ENCODE measurements at places on chromosomes 7 and 10.

DNA sequence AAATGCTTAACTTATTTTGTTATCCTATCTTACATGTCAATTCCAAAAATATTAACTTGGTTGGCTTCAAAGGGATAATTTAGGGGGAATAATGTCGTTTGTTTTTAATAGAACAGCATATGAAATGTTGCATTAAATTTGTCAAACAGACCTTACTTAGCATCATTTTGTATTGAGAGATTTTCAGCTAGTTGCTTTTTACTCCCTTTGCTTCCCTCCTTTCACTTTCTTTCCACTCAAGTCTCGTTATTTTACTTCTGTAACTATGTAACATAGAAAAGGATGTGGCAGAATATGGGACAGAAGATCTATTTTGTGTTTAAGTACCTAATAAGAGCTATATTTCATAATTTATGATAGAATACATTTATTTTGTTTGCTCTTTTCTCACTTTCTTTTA, 2.6 kb downstream of the PHYHIPL start:
- DNase-seq = no peak

GRCh38 chr7:106041140-106041717, 70.9 kb downstream of the SYPL1 start:
- DNase-seq = peak; percentile 42

GRCh38 chr7:3861941-3862340, 560.9 kb downstream of the SDK1 start:
- no peak for DNase-seq

DNA sequence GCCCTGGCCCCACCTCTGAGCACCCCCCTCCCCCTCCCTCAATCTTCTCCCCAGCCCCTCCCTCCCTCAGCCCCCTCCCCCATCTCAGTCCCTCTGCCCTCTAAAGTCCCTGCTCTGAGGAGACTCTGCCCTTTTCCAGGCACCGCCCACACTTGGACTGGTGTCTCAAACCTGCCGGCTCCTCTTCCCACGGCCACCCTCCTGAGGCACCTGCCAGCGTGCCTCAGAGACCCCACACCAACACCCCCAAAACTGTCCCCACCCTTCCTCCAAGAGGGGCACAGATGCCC, 34.6 kb upstream of the HSPB1 start:
- no peak for DNase-seq

DNA sequence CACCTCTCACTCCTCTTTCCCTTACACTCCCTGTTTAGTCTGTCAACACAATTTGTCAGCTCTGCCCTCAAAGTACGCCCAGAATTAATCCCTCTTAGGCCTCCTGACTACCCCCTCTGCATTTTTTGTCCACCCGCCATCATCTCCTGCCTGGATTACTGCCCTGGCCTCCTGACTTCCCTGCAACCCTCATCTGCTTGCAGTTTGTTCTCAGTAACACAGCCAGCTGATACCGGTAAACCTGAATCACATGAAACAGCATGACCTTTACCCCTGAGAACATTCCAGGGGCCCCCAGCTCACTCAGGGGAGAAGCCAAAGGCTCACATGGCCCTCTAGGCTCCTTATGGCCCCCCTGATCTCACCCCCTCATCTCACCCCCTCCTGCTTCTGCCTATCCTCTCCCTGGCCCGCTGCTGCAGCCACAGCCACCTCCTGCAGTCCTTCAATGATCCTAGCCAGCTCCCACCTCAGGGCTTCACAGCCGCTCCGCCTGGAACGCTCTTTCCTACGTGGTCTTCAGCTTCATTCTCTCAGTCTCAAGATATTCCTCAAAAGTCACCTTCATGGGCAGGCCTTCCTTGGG, 8.9 kb downstream of the C10orf53 start:
- DNase-seq = no peak

DNA sequence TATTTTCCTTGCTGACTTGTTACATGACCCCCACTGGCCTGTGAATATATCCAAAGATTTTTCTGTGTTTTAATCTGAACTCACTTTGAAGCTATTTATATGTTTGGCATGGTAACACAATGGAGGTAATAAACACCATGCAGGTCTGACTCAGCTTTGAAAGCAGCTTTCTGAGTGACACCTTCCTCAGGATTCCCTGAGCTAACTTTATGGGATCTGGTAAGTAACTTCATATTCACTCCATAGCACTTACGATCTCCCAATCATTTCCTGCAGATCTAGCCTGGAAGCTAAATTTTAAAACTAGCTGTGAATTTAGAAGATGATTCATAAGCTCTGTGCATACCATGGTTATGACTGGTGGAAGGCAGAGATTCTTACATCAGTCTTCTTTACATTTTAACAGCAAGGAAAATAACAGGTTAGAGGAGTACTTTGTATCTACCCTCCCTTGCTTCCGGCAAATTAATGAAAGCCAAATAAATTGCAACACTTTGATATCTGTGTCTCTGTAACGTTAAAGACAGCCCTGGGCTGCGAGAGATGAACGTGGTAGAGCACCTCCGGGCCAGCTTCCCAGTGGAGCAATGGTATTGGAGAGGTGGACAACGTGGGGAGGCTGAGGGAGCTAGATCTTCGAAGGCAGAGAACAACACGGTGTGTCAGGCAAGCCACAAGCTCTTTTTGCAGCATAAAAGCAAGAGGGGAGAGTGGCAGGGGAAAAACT, 170.2 kb upstream of the KLF14 start:
- no peak for DNase-seq

GRCh38 chr10:17234431-17234945, 6.4 kb downstream of the VIM start:
- no peak for DNase-seq

DNA sequence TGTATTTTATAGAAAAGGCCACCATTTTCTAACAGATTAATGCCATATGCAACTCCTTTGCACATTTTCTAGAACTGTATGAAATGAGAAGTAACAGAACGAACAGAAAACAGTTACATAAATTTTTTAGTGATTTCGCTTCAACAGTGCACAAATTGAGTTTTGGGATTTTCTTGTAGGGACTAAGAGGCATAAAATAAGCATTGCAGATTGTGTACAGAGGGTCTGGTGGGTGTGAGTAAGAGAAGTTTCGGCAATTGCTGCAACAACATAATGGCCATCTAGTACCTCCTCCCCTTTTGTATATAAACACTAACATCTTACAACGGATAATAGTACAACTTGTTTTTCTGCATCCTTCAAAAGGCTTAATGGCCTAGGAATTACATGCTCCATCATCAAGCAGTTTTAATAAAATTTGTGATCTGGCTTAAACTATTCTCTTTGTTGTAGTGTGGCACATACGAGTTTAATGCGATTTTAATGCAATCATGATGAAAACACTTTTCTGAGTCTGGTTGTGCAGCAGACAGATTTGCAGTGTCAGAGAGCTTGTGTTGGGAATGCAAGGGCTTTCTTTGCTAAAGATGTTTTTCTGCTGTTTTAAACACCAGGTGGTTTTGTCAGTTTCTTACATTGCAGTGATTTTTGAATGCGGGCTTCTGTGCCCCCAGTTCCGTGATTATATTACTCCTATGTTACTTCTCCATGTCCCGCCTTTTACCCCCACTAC, 2.9 kb downstream of the GLCCI1 start:
- no peak for DNase-seq

DNA sequence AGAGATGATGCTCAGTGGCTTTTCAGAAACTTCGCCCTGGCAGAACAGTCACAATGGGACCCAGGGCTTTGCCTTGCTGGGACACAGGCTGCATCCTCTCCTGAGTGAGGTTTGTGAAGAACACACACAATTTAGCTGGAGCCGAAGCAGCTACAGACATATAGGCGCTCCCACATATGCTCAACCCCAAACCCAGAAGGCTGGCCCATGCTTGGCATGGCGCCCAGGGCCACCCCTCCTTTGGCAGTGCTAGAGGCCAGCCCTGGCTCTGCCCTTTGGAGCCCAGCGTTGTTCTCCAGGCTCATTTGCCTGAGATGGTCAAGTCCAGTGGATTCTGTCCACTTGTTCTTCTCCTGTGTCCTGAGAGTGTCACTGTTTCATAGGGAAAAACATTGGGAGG, 94.4 kb downstream of the WDFY4 start:
- DNase-seq = no peak

DNA sequence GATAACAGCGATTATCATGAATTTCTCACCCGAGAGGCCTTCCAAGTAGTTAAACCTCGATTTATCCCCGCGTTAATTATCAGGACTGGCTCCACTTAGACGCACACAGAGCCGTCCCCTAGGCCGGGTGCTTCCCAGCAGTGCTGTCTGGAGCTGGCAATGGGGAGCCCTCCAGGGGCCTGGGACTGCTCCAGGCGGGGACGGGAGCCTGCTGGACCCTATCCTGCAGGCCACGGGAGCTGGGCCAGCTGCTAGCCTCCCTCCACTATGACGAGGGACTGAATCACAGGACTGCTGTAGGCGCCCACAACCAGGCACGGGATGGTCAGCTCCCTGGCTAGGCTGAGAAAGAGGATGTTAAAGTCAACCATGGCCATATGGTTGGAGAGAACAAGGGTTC, 229.1 kb downstream of the ELFN1 start:
- DNase-seq = no peak

DNA sequence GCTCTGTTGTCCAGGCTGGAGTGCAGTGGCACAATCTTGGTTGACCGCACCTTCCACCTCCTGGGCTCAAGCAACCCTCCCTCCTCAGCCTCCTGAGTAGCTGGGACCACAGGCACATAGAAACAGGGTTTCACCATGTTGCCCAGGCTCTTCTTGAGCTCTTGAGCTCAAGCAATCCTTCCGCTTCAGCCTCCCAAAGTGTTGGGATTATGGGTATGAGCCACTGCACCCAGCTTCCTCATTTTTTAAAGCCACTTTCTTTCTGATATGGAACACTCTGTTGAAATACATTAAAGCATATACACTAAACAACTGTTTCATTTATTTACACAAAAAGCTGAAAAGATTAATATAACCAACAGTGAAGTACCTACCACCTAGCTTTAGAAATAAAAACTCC, 117.2 kb downstream of the CLEC2L start:
- DNase-seq = no peak

DNA sequence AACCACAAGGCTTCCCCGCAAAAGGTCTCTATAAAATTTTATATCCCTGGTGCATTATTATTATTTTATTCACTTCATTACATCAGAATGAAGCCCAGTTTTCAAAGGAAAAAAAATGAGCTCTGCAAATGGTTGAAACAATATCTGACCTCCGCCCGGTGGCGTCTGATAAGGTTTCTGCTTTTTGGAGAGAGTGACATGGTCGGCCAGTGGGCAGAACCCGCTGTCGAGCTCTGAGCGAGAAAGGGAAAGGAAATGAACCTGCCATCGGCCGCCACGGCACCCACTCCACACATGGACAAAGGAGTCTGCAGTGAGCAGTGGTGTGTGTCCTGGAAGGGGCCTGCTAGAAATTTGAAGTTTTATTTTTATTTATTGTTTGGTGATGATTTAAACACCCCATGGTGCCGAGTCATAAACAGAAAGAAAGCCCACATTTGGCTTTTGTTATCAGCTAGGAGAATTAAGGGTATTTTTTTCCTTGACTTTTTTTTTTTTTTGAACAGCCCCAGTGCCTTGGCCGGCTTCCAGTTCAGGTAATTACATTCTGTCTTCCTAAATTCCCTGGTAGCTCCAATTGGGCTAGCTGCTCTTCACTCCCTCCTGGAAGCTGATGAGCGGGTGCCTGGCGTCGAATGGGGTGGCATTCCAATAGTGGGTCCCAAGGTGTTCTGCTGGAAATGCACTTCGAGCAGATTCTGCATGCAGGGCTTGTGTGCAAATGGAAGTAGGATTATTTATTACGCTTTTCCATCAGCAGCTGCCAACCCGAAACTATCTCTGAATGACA, 149.4 kb upstream of the MKI67 start:
- DNase-seq = no peak

GRCh38 chr7:129041142-129042085, 13.5 kb downstream of the TNPO3 start:
- no peak for DNase-seq

- no peak for DNase-seq
Measured at GRCh38 chr7:158077151-158077840, 510.3 kb downstream of the PTPRN2 start.

GRCh38 chr7:42192851-42193461, 44.1 kb downstream of the GLI3 start:
- no peak for DNase-seq

GRCh38 chr10:108443636-108444035, 1279.1 kb upstream of the SORCS1 start:
- no peak for DNase-seq

- DNase-seq = peak; percentile 56
Measured at GRCh38 chr7:150962553-150963399, 15.3 kb downstream of the KCNH2 start.

GRCh38 chr10:110829721-110830410, 41.9 kb upstream of the PDCD4 start:
- DNase-seq = no peak

DNA sequence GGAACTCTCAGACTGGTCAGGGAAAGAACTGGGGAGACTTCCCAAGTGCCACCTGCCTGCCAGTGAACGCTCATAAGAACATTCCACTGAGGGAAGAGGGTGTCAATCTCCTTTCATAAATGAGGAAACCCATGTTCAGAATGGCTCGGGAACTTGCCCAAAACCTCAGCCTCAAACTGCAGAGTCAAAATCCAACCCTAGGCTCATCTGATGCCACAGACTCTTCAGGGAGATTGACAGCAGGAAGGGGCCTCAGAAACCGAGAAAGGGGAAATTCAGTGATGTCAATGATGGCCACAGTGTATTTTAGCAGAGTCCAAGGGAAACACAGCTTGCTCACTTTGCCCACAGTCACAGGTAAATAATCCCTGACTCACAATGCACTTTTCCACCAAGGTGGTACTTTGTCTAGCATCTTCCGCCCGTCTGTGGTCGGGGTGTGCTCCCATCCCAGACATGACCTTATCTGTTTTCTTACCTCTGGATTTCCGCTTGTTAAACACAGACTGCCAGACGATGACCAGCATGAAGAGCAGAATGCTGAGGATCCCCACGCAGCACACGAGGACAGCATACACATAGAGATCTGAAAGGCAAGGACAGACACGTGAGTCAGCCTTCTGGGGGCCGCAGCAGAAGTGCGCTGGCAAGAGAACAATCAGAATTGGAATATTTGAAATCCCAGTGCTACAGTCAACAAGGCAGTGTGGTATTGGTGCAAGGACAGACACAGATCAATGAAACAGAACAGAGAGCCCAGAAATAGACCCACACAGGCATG, 38.4 kb downstream of the VSTM4 start:
- no peak for DNase-seq

- DNase-seq = no peak
Measured at GRCh38 chr10:51802030-51802429, 102.6 kb upstream of the CSTF2T start.

DNA sequence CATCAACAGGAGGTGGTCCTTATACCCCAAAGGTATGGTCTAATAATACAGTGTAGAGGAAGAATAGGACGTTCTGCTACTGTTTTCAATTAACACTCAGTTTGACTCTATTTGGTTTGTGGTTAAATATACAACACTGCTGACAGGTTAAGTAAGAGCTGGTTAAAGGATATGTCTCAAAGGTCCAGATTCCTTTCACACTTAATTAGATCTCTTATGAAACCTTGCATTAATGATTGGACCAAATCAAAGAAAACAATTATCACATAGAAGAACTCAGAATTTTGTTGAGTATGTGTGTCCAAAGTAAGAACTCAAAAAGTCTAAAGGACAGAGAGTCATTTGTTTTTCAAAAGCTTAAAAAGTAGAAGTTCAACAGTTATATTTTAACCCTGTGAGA, 18.0 kb downstream of the MRLN start:
- DNase-seq = no peak

GRCh38 chr7:69624435-69625230, 26.4 kb downstream of the AUTS2 start:
- no peak for DNase-seq

GRCh38 chr7:122457325-122457724, 152.8 kb upstream of the FEZF1 start:
- no peak for DNase-seq
